ENCODE measurements at places on chromosomes 4 and X.

DNA sequence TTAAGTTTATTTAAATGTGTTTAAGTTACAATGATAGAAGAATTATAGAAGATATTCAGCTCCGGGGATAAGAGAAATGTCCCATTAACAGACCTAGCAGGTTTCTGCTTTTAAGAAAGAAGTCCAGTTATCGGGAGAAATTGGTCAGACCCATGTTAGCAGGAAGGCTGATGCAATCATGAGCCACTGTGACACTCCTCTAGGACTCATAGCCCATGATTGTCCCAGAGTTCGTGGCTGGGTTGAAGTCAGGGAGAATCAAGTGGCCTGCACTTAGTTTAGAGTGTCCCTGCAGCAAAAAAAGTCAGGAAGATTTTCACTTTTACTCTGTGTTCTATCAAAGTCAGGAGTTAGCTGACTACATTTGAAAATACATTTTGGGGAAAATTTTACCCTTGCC is 72.0 kb downstream of the TMEM144 start:
- H3K27me3 ChIP-seq: no peaks in the 10 kb centered on the region
- DNase-seq: no peak
- no peak overlapping the region for H3K4me3 ChIP-seq
- H3K36me3 ChIP-seq: no peaks in the 10 kb centered on the region
- H3K27ac ChIP-seq: no peak overlapping the region

GRCh38 chr4:85398276-85398675 is 76.7 kb upstream of the ARHGAP24 start:
- H3K27ac ChIP-seq: no peak overlapping the region
- peak; percentile 31 for DNase-seq
- no peaks in the 10 kb centered on the region for H3K4me1 ChIP-seq
- no peak overlapping the region for H3K4me3 ChIP-seq

DNA sequence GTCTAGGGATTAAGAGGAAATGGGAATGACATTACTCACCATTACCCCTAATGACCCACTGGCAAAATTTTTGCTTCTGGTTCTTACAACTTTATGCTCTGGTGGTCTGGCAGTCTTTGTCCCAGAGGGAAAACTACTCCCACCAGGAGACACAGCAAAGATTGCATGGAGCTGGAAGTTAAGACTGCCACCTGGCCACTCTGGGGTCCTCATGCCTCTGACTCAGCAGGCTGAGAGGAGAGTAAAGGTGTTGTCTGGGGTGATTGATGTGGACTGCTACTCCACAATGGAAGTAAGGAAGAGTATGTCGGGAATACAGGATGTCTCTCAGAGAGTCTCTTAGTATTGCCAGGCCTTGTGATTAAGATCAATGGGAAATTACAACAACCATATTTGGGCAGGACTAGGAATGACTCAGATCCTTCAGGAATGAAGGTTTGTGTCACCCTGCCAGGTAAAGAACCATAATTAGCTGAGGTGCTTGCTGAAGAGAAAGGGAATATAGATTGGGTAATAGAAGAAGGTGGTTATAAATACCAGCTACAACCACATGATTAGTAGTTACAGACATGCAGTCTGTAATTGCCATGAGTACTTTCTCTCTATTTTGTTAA is 215.5 kb downstream of the GPAT3 start:
- H3K27me3 ChIP-seq: no peaks in the 10 kb centered on the region
- no peak overlapping the region for H3K4me3 ChIP-seq
- no peak overlapping the region for H3K27ac ChIP-seq
- H3K36me3 ChIP-seq: no peaks in the 10 kb centered on the region
- no peaks in the 10 kb centered on the region for H3K4me1 ChIP-seq
- DNase-seq: no peak

DNA sequence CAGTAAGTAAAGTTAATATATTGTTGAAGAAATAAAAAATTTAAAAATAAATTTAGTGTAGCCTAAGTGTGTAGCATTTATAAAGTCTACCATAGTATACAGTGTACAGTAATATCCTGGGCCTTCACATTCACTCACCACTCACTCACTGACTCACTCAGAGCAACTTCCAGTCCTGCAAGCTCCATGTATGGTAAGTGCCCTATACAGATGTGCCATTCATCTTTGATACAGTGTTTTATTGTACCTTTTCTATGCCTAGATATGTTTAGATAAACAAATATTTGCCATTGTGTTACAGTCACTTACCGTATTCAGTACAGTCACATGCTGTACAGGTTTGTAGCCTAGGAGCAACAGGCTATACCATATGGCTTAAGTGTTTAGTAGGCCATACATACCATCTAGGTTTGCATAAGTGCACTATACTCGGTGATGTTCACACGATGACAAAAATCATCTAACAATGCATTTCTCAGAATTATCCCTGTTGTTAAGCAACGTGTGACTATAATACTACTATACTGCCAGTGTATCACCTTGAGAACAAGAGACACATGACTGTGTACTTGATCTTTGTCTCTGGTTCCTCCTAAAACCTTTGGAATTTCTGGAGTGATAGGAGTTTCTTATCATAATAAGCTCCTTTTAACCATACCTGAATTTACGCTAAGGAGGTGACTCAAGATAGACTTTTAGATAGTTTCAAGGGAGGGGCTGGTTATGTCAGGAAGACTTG is 25.8 kb upstream of the SEPTIN11 start:
- H3K27ac ChIP-seq: no peak overlapping the region
- H3K36me3 ChIP-seq: no peaks in the 10 kb centered on the region
- no peaks in the 10 kb centered on the region for H3K27me3 ChIP-seq
- no peak for DNase-seq
- H3K4me3 ChIP-seq: no peak overlapping the region

DNA sequence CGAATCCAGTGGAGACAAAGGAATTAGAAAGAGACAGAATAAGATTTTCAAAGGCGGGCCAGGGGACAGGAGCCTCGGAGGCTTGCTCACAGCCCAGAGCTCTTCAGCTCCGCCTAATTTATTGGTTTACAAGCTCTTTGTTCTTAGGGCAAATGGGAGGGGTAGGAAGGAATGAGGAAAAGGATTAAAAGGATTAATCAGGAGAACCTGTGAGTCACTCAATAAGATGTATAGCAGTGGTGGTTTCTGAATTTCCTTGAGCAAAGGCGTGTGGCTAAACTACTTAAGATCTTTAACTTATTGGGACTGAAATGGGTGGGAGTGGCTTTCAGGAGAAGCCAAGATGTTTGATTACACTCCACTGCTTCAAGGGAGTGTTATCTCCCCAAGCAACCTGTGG is 456.0 kb upstream of the SPANXN1 start:
- H3K4me1 ChIP-seq: no peaks in the 10 kb centered on the region
- no peak for DNase-seq
- H3K36me3 ChIP-seq: no peaks in the 10 kb centered on the region
- H3K27ac ChIP-seq: no peak overlapping the region
- no peak overlapping the region for H3K4me3 ChIP-seq

DNA sequence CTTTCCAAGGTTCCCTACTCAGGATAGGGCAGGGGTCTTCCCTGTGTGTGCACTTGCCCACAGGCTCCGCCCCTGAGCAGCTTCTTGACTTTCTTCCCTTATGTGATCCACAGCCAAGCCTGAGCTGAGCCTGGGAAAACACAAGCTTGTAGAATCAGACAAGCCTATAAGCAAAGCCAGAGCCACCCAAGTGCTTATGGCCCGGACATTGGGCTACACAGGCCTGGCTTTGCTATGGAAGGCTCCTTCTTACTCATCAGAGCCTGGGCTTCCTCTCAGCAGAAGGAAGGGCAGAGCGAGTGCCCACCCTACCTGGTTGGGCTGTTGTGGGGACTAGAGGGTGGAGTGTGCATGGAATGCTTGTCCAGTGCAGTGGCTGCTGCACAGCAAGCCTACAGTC is 1.3 kb upstream of the TNIP2 start:
- no peak overlapping the region for H3K27ac ChIP-seq
- no peak for DNase-seq
- H3K36me3 ChIP-seq: no peaks in the 10 kb centered on the region
- H3K27me3 ChIP-seq: no peaks in the 10 kb centered on the region

DNA sequence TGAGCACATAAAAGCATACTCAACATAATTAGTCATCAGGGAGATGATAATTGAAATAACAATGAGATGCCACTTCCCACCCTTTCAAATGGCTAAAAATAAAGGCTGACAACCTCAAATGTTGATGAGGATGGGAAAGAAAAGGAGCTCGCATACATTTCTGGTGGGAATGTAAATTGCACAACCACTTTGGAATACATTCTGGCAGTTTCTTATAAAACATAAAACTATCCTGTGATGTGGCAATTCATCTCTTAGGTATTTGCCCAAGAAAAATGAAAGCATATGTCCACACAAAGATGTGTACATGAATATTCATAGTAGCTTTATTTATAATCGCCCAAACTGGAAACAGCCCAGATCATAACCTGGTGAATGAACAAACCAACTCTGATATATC is 687 bp upstream of the ZNF275 start:
- H3K27me3 ChIP-seq: no peaks in the 10 kb centered on the region
- peak overlapping the region; percentile 64 for H3K4me3 ChIP-seq
- DNase-seq: no peak
- H3K36me3 ChIP-seq: no peaks in the 10 kb centered on the region

DNA sequence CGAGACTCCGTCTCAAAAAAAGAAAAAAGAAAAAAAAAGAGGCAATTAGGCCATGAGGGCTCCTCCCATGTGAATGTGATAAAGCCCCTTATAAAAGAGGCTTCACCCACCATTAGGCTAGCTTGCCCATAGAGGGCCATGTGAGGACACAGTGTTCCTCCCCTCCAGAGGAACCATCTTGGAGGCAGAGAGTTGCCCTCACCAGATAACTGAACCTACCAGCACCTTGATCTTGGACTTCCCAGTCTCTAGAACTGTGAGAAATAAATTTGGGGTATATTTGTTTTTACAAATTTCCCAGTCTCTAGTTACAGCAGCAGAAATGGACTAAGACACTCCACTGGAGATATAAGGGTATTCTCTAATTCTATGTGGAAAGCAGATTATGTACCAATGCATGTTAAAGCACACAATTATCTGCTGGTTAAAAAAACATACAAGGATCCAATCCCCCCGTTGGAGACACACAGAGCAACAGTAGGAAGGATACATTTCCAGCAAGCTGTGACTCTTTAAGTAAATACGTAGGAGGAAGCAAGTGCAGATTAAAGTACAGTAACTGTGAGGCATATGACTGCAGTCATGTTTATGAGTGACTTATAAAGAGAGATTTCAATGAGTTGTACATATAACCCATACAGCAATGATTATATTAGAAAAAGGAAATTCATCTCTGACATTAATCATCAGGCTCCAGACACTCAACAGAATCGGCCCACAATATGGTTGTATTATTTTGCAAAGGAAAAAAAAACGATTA is 21.4 kb downstream of the SH3RF1 start:
- peaks cover 54% of the 10 kb centered on the region for H3K4me1 ChIP-seq
- H3K27me3 ChIP-seq: no peaks in the 10 kb centered on the region
- H3K27ac ChIP-seq: no peak overlapping the region
- H3K4me3 ChIP-seq: no peak overlapping the region
- no peak for DNase-seq

GRCh38 chr4:40143926-40144508 is 52.8 kb upstream of the RHOH start:
- no peaks in the 10 kb centered on the region for H3K27me3 ChIP-seq
- DNase-seq: no peak
- no peaks in the 10 kb centered on the region for H3K4me1 ChIP-seq
- H3K27ac ChIP-seq: no peak overlapping the region
- H3K4me3 ChIP-seq: no peak overlapping the region

- peaks cover 3% of the 10 kb centered on the region for H3K4me1 ChIP-seq
- H3K27ac ChIP-seq: peak overlapping the region; percentile 43
- H3K4me3 ChIP-seq: no peak overlapping the region
These were observed 27.7 kb downstream of the HERC3 start for GRCh38 chr4:88619971-88620370.

- H3K27me3 ChIP-seq: no peaks in the 10 kb centered on the region
- H3K36me3 ChIP-seq: no peaks in the 10 kb centered on the region
- no peak overlapping the region for H3K27ac ChIP-seq
These were observed 58.9 kb downstream of the TLR10 start for GRCh38 chr4:38723726-38724474.

GRCh38 chr4:42420140-42420539 is 22.9 kb downstream of the SHISA3 start:
- peaks cover 25% of the 10 kb centered on the region for H3K36me3 ChIP-seq
- no peaks in the 10 kb centered on the region for H3K4me1 ChIP-seq
- DNase-seq: no peak
- H3K27me3 ChIP-seq: no peaks in the 10 kb centered on the region
- H3K4me3 ChIP-seq: no peak overlapping the region

GRCh38 chrX:107825698-107826237 is at the start of gene MID2:
TSS of gene MID2 (plus strand) at chrX:107825866. CDS start at chrX:107826427, 561 bp downstream.
- H3K27me3 ChIP-seq: no peaks in the 10 kb centered on the region
- DNase-seq: peak; percentile 55
- peak within 1 kb of the TSS; percentile 83 for H3K27ac ChIP-seq
- peak within 1 kb of the TSS; percentile 68 for H3K4me3 ChIP-seq

DNA sequence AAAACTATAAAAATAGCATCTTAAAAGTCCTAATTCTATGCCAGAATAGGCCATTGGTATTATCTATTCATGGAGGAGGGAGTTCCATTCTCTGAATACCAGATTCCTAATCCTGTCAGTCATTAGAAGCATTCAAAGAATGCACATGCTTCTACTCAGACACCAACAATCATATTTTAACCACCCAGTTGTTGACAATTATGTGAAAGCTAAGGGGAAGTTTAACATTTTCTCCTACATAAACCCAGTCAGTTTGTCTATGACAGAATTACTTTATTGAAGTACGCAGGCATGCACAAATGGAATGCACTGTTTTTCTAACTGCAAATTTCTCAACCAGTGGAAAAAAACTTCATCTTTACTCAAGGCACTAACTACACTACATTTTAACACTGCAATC is 69.6 kb upstream of the MTNR1A start:
- no peaks in the 10 kb centered on the region for H3K4me1 ChIP-seq
- no peak overlapping the region for H3K27ac ChIP-seq
- no peaks in the 10 kb centered on the region for H3K27me3 ChIP-seq

GRCh38 chrX:74452199-74452481 is 30.8 kb downstream of the SLC16A2 start:
- no peaks in the 10 kb centered on the region for H3K4me1 ChIP-seq
- H3K4me3 ChIP-seq: no peak overlapping the region
- DNase-seq: no peak
- H3K27me3 ChIP-seq: no peaks in the 10 kb centered on the region

DNA sequence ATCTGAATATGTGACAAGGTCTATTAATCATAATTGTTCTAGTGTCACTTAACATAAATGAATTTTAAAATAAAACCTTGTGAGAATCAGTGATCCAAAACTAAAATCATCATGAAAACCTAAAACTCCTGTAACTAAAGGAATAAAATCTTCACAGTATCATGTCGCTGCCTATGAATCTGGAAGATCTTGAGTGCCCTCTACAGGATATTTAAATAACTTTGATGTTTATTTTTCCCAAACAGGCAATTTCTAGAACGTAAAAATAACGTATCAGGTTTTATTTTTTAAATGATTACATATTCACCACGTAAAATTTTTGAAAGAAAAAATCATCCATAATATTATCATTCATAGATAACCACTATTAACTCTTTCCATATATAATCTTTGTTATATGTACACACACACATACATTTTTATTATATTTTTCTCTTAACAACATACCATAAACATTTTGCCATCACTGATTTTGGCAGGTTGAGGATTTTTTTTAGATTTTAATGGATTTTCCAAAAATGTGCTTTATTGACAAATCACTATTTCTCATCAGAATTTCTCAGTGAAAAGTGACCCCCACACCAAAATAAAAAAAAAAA is 79.6 kb downstream of the COMMD8 start:
- no peaks in the 10 kb centered on the region for H3K4me1 ChIP-seq
- H3K4me3 ChIP-seq: no peak overlapping the region
- H3K27me3 ChIP-seq: no peaks in the 10 kb centered on the region
- DNase-seq: no peak
- H3K27ac ChIP-seq: no peak overlapping the region
- H3K36me3 ChIP-seq: no peaks in the 10 kb centered on the region

Measured in heart left ventricle (tissue), 16 donors.